ENCODE measurements at places on chromosomes 16 and 17.

DNA sequence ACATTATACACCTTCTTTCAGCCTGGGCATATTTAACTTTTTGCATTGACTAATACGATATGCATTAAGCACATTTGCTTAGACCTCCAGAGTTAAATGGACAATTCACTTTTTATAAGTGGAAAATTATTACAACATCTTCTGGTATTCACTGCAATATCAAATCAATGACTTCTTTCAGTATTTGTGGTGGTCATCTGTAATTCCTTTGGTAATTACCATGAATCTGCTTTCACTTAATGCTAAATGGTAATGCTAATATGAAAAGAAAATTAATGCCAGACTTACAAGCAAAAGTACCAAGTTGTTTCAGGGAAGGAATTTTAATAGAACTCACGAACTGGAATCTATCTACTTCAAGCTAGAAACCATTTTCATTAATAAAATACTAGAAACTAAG, 6.4 kb downstream of the GPATCH8 start:
- no peak for DNase-seq

GRCh38 chr16:4381072-4381934, 9.7 kb downstream of the VASN start:
- DNase-seq, result no peak

GRCh38 chr17:8580952-8581658, 49.4 kb downstream of the MYH10 start:
- no peak for DNase-seq

DNA sequence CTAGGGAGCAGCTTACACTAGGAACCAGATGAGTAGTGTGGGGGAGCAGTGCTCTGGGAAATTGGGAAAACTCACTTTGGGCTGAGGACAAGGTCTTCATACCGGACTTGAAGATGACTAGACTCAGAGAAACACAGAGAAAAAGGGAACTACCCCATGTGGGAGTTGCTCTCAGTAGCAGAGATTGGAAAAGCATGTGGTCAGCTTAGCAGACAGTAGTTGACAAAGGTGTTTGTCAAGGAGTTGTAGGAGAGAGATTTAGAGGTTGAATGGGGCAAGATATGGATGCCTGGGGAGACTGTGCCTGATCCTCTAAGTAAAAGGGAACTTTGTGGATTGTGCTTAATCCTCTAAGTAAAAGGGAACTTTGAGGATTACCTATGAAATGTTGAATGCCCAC, 194.5 kb upstream of the COX10 start:
- no peak for DNase-seq

GRCh38 chr17:21375162-21375560, 996 bp upstream of the KCNJ12 start:
- no peak for DNase-seq

DNA sequence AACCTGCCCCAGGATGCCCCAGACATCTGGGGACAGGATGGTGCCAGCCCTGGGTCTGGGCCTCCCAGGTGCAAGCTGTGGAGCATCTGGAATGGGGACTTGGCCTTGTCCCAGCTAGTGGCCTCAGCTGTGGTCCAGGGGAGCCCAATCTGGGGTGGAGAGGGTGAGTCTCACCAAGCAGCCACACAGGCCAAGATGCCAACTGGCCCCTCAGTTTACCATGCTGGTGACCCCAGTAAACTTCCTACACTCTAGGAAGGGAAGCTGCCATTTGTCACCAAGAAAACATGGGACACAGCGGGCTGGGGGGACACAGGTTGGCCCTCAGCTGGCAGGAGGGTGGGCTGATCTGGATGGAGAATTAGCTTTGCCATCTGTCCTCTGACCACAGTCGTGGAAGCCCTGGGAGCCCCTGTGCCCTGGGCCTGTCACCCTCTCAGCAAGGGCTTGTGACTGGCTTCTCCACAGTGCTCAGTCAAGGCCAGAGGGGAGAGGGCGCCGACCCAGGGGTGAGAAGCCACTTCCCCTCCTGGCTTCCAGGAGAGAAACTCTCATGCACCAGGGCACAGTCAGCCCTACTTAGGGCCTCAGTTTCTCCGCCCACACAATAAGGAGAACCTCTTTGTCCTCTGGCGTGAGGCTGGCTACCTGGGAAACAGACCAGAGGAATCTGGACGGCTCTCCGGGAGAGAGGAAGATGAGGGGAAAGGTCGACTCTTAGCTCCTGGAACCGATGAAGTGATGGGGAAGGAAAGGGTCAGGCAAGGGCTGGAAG, 126.4 kb upstream of the SMURF2 start:
- no peak for DNase-seq

DNA sequence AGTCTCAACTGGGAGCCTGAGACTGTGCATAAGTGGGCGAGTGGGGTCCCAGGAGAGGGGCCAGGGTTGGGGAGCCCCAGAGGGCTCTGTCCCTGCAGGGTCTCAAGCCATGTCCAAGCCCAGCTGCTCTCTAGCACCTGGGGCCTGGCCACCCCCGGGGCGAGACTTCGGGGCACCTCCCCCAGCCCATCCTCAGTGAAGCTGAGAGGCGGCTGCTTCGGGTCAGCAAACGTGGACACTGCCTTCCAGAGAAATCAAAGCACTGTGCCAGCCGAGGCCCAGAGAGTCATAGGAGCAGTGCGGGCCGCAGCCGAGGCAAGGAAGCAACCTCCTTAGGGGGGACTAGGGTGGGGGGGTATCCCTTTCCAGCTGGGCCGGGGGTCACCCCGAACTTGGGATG, 77.5 kb downstream of the ENGASE start:
- no peak for DNase-seq

- no peak for DNase-seq
These were observed 271.6 kb downstream of the C16orf95 start for GRCh38 chr16:87045466-87046216.

DNA sequence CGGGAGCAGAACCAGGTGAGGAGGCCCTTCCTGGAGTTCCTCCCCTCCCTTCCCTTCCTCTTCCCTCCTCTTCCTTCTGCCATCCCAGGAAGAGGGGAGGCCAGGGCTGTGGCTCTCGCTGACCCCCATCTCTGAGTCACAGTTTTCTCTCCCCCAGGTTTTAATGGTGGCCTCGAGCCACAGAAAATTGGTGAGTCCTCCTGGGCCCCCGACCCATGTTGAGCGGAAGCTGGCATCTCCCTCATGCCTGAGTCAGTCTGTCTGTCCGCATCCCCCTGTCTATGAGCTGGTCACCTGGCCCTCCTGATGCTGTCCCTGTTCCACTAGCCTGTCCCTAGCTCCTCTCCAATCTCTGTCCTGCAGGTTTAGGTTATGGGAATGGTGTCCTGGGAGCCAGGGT, 12.8 kb upstream of the CLDN9 start:
- DNase-seq, result no peak

DNA sequence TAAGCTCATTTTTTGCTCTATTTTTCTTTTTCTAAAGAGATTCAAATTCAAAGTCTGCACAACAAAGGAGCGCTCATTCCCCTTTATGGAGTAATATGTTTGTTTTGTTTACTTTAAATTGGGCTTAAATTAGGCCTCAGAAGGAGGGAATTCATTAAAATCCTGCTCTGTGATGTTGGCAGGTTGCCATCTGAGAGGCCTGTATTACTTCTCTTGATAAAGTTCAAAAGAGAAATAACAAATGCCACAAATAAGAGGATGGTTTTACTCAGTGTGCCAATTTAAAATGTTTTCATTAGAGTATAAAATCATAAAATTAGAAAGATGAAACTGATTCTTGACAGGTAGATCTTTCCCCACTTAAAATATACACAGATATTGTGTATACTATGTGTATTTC, 54.5 kb upstream of the HLF start:
- no peak for DNase-seq

DNA sequence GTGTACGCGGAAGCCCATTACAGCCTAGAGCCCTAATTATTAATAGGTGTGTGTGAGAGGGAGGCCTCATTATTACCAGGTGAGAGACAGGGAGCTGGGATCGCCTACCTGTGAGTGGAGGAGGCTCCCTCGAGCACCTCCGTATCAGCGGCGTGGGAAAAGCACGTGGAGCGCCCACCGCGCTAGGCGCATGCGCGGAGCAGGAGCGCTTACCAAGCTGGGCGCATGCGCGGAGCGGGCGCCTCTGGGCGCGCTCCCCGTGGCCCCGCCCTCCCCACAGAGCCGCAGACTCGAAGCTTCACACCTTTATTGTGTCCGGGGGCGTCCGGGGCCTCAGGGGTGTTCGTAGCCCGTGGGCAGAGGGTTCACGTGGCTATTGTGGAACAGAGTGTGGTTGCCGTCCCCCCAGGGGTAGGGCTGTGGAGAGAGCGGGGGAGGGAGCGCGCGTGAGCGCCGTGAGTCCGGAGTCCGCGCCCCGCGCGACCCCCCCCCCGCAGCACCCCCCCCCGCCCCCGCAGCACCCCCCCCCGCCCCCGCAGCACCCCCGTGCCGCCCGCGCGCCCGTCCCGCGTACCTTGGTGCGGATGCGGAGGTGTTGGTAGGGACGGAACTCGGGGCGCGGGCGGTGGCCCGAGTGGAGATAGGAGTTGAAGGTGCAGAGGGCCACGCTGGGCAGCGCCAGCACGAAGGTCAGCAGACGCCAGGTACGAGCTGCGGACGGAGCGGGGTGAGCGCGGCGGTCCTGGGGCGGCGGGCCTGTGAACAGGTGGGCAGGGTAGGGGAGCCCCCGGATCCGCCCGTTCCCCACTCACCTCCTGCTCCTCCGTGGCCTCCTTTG, 500 bp downstream of the COX6A2 start:
- peak; percentile 62 for DNase-seq

- no peak for DNase-seq
These were observed 86.9 kb downstream of the SEC14L1 start for GRCh38 chr17:77227461-77228240.

- DNase-seq, result peak; percentile 17
These were observed 985 bp upstream of the SLFN12 start for GRCh38 chr17:35433075-35433894.

DNA sequence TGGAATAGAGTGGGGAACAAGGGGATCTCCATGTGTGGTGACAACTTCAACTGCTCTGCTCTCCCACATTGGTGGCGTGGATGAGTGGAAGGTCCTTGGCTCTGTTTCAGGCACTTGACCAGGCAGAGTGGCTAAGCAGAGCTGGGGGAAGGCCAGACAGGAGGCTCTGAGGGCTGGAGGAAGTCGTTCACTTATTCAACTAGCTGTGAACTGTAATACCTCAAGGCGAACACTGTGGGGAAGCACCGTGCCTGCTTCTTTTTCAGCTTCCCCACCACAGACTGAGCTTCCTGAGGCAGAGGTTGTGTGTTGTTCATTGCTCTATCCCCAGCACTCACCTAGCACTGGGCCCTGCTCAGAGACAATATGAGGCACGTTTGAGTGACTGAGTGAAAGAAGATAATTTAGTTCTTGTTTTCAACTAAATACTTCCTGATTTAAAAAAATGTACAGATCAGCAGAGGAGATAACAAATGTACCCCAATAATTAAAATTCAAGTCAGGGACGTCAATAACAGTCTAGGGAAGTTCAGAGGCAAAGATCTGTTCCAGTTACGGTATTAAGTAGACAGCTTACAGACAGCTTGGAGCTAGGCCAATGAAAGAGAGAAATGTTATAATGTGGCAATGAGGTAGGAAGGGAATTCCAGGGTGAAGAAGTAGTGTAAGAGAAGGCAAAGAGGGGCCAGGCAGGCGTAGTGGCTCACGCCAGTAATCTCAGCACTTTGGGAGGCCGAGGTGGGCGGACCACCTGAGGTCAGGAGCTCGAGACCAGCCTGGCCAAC, 34.7 kb downstream of the MYO18A start:
- DNase-seq, result no peak

DNA sequence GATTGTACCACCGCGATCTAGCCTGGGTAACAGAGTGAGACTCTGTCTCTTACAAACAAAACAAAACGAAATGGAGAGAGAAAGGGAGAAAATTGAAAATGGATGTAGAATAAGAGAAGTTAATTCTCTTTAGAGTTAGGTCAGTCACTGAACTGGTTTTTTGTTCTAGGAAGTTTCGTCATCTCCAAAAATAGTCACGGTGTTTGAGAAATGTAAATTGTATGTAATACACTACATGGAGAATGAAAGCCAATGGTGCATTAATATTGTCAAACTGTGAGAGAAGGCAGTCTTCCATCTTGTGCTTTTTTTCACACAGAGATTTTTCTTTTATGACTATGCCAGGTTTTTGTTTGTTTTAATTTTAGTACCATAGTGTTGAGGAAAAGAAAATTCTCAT, 145.9 kb downstream of the BCAS3 start:
- DNase-seq, result no peak

DNA sequence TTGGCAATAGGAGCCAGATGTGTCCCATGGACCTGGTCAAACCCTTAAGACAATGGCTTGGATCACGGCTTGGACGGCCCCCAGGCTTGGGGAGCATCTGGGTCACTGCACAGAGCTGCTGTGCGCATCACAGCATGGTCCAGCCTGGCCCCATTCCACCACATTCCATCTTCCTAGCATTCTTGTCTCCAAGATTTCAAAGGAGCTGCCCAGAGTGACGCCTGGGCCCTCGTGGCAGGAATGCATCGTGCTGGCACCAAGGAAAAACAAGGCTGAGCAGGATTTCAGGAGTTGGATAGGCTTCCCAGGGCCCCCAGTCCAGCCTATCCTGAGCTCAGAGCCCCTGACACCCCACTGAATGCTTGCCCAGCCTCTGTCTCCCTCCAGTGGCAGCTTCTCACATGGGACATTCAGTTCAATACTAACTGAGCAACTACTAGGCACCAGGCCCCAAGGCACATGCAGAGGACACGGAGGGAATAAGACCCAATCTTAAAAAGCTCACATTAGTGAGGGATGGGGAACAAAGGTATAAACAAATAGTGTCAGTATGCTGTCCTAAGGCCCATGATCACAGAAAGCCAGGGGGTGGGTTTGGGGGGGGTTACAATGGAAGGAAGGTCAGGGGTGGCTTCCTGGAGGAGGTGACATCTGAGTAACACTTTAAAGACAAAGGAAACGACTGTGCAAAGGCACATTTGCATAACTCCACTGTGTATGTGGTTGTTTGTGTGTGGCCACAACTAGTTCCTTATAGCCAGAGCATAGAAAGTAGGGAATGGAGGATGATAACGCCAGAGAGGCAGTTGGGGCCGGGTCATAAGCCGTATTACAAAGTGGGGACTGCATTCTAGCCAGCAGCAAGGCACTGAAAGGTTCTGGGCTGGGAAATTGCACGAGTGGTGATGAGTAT, 34.1 kb downstream of the TK2 start:
- no peak for DNase-seq

GRCh38 chr17:39364236-39365025, 37.0 kb downstream of the FBXL20 start:
- no peak for DNase-seq

- DNase-seq, result no peak
These were observed 7.9 kb downstream of the NAT9 start for GRCh38 chr17:74768069-74768762.

DNA sequence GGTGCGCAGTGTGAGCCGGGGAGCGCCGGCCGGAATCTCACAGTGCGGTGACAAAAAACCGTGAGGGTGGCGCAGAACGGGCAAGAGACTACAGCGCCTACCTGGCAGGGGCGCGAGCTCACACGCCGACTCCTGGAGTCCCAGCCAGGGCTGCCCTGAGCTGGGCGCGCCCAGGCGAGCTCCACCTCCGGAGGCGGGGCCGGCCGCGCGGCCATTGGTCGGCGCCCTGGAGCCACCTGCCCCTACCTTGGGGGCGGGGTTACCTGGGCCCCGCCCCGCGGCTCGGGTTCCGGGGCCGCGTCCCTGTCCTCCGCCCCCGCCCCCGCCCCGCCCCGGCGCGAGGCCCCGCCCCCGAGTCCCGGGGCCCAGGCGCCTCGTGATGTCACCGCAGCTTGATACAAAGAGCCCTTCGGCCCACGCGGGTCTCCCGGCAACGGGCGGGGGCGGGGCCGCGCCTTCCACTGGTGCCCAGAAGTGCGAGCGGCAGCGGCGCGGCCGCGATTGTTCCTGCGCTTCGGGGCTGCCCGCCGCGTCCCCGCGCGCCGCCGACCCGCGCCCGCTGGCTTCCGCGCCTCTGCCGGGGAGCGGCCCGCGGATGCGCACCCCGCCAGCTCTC, 96.3 kb downstream of the RAB11FIP4 start:
- peak; percentile 91 for DNase-seq

Data from T-helper 2 cell (primary cell).